ENCODE measurements at places on chromosomes 2 and 18.

DNA sequence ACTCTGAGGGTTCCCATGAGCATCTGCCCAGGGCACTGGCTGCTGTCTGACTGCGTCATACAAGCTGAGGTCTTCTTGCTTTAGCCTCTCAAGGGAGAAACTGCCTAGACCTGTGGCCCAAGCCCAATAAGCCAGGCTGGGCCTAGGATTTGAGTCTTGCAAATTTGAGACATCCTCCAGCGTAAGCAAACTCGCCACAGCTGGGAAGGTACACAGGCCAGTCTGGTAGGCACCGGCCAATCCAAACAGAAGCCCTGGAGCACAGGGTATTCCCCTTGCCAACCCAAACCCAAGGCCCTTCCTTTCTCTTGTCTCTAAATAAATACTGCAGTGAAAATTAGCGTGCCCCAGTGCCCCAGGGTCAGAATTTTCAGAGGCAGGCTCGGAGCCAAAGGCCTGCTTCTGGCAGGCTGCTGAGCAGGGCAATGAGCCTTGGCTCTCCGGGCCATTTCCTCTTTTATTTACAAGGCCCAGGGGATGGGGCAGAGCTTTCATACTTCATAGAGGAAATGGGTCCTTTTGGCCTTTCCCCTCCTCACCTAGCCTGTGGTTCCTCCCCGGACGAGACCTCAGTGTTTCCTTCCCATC lies 33.3 kb downstream of the POLR1A start:
- peak; percentile 90 for DNase-seq

GRCh38 chr2:236363711-236364277 lies 99.6 kb upstream of the ASB18 start:
- no peak for DNase-seq

- DNase-seq: no peak
Observed at GRCh38 chr2:190179754-190180312, 117.3 kb upstream of the MSTN start.

GRCh38 chr2:56380861-56381260 lies 197.1 kb downstream of the CCDC85A start:
- DNase-seq: no peak

DNA sequence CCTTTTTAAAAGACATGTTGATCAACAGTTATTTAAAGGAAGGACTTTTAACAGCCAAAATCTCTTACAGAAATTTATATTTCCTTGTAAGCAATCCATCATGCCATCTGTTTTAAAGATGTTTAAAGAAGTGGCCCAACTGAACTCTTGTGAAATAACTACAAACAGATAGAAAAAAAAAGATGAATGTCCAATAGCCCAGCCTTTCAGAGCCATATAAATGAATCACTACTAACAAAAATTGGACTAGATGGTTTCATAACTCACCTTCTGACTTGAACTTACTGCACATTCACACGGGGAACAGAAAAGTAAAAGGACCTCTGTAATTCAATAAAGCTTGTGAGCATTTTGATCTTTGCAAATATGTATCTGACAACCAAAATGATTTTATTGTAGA lies 319.0 kb upstream of the CHAC2 start:
- no peak for DNase-seq

GRCh38 chr18:42080340-42080739 lies 125.3 kb downstream of the PIK3C3 start:
- no peak for DNase-seq

DNA sequence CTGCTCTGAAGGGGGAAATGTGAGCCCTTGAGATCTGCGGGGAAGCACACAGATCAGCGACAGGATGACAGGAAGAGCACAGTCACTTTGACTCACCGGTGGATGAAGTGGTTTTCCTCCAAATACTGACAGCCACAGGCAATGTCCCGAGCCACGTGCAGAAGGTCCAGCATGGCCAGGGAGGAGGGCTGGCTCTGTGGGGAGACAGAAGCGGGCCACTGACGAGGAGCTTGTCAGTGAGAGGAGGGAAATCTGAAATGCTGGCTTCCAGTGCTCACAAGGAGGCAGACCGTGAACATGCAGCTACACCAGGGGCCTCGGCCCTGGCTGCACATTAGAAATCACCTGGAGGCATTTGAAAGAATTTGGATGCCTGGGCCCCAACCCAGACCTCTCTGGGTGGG lies 98.7 kb downstream of the CLIP4 start:
- DNase-seq: peak; percentile 48

Measured in kidney (tissue), 22 donors.